ENCODE measurements at places on chromosomes 3 and 15.

DNA sequence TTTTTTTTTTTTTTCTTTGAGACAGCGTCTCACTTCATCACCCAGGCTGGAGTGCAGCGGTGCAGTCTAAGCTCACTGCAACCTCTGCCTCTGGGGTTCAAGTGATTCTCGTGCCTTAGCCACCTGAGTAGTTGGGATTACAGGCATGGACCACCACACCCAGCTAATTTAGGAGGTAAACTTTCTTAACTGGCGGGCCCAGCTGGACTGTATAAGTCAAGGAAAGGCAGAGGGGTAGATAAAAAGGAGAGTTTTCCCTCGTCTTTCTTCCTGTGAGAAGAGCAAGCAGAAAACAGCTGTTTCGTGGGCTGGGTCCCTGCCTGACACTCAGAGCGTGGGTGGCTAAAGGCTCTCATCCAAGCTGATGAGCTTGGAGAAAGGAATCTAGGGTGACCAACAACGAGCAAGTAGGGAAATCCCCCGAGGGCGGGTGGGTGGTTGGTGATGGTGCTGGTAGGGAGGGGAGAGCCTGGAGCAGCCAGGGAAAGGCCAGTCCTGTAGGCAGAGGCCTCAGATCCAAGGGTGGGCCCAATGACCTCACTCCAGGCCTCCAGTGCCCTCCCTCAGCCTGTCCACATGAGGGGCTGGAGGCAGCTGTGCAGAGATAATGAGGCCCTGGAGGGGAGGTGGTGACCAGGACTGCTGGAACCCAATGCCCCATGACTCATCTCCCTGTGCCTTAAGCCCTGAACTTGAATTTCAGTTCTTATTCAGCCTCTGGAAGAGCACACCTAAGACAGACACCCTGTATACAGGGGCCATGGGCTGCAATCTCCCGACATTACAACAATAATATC lies 43.1 kb upstream of the LIMD1 start:
- peak; percentile 97 for DNase-seq

- DNase-seq: no peak
Observed at GRCh38 chr3:41404582-41404981, 205.3 kb downstream of the CTNNB1 start.

DNA sequence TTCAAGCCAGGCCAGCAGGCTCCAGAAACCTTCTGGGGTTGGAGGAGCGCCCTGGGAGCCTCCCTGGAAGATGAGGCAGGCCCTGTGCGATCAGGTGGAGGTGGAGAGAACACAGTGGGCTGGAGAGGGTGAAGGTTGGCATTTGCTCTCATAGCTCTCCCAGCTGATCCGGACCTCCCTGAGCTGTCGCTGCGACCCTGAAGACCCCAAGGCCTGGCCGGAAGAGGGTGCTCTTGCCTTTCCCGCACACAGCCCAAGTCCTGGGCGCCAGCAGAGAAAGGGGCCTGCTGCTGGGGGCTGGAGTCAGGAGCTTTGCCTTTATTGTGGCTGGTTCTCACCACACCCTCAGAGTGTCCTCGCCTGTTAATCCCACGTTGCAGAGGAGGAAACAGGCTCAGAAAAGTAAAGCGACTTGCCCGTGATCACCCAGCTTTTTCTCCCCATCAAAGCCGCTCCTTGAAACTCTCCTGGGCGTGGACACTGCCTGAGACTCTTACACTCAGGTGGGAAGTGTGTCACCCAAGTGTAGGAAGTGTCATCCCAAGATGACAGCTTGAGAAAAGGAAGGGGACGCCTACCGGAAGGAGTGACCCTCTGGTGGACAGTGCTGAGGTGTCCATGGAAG lies 8.6 kb upstream of the RPL29 start:
- no peak for DNase-seq

DNA sequence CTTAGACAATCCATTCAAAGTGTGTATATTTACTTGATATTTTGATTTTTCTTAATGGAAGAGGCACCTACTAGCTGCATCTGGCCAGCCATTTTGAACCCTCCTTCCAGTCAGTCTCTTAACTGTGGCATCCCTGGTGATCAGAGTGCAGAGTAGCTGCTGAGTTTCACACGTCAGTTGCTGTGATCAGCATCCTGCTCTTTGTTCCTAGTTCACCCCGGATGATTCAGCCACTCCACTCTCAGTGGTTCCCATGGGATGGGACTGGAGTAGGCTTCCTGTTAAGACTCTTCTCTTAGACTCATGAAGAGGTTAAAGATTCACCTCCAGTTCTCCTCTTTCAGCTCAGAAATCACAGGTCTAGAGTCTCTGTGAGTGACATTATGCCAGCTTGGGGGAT lies 75.8 kb downstream of the STXBP5L start:
- no peak for DNase-seq

DNA sequence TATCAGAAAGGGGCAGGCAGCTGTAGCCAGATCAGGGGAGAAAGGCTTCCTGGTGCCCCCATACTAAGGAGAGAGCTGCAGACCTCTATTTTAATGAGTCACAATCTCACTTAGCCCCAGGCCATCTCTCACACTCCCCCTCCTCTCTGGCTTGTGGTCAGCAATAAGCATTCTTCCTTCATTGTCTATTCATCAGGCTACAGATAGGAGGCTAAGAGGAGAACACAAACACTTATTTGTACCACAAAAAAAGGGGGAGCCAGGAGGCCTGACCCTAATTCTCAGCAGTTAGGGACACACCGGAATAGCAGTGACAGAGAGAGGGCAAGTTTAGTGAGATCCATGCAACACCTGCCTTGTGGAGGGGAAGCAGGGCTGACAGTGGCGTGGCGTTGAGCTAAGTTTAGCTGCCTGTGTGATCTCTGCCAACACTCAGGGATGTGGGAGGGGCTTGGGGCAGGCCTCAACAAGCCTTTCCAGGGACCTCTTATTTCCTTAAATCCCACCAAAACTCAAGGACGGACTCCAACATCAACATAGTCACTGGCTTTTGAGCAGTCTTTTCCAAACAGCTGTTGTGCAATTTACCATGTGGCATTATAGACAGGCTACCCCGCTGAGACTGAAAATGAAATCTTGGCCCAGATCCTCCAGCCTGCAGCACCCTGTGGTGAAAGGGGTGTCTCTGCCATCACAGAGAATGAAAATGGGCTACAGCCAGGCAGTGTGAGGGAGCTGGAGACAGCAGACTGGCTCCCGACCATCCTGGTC lies 191.9 kb upstream of the TSC22D2 start:
- no peak for DNase-seq

DNA sequence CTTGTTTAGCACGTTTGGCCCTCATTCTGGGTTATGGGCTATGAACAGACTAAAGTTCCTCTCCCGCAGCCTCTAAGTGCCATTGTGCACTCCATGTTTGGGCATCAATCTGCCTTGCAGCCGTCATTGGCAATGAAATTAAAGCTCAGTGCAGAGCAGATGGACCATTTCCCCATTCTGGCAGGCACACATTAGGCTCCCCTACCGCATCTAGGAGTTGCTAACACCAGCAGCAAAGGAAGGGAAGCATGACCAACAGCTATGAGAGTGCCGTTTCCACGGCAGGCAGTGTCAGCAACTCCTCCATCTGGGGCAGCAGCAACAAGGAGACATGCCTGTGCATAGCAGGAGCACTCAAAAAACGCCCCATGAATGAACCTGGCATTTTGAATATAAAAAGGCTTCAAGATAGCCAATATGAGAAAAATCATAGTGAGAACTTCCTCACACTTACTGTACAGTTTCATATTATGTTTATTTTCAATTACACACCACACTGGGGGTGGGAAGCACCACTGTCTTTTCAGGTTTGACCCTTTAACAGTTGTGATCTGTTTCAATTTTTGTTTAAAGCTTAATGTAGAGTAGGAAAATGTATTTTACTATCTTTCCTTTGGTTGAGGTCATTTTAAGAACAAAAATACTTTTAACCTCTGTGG lies 218.7 kb downstream of the KCNMB2 start:
- DNase-seq: no peak

GRCh38 chr3:184694716-184695115 lies 17.1 kb downstream of the MAGEF1 start:
- no peak for DNase-seq

DNA sequence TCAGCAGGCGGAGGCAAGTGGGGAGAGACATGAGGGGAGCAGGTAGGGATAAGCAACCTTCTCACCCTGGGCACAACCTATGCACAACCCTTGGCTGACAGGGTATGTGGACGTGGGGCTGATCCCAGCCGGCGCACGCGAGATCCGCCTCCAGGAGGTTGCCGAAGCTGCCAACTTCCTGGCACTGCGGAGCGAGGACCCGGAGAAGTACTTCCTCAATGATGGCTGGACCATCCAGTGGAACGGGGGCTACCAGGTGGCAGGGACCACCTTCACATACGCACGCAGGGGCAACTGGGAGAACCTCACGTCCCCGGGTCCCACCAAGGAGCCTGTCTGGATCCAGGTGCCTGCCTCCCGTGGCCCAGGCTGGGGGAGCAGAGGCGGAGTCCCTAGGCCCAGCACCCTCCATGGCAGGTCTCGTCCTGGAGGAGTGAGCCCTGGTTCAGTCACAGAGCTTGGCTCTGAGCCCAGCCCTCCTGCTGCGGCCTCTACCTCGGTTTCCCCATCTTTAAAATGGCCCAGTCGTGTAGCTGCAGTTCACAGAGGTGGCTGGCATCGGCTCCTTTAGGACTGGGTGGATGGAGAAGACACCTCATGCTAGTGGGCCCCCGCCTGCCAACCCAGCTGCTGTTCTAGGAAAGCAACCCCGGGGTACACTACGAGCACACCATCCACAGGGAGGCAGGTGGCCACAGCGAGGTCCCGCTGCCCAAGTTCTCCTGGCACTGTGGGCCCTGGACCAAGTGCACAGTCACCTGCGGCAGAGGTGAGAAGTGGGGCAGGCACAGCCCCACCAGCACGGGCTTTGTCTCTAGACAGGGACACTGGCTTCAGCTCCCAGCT lies 96.0 kb downstream of the TBC1D2B start:
- no peak for DNase-seq

DNA sequence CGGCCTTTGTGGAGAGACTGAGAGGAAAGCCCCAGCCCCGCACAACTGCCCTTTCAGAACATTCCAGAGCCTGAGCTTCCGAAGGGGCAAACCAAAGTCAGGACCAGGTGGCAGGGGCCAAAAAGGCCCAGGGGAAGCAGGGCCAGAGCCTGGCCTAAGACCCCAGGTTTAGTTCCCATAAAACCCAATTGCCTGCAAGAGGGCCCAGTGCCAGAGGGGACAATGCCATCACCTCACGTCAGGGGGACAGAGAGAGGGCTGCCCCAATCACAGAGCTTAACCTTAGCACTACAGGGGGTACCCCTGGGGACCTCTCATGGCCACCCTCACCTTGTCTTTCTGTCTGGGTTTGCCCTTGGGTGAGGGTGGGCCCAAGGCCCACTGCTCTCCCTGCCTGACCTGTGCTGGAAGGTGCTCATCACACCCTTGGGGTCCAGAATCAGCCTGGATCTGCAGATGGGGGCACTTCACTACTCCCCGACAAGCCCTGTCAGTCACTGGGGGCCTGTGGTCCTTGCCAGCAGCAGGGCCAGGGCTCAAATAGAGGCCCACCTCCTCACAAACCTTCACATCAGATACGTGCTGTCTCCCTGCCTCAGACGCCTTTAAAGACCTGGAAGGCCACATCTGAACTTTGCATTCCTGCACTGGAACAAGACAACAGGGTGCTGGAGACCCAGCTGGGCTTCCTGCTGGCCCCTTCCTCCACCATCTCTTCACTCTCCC lies 3.8 kb downstream of the CALML4 start:
- DNase-seq: no peak

DNA sequence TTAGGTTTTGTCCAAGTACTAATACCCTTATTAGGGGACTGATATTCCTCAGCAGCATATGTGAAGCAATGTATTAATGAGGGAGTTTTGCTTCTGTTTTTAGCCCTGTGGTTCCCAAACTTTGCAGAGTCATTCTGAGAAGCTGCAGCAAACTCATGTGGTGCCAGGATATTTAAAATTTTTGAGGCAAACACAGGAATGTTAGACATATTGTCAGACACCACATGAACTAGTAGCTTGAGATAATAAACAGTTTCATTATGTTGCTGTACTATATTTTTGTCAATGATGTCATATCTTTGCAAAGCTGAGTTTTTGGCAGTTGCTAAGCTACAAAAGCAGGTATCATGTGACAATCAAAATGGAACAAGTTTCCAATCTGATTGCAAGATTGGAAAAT lies 36.6 kb downstream of the ATP6V1A start:
- DNase-seq: peak; percentile 91

- DNase-seq: no peak
Observed at GRCh38 chr15:52505151-52505550, 23.5 kb downstream of the MYO5A start.

DNA sequence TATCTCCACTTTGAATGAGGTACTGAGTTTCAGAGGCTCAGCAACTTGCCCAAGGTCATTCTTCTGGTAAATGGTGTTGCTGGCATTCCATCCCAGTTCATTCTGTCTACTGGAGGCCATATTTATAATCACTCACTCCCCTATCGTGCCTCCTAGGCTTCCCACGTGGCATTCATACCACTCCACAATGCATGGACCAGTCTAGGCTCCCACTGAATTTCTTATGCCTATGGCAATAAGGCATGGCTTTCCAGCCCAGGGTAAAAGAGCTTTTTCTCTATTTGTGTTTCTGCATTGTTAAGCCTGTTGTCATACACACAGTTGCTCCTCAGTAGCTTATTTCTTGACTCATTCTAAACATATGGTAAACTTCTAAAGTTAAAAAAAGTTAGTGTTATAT lies 19.9 kb downstream of the BBX start:
- no peak for DNase-seq

GRCh38 chr3:109977897-109978296 lies 640.6 kb upstream of the DPPA4 start:
- DNase-seq: no peak

DNA sequence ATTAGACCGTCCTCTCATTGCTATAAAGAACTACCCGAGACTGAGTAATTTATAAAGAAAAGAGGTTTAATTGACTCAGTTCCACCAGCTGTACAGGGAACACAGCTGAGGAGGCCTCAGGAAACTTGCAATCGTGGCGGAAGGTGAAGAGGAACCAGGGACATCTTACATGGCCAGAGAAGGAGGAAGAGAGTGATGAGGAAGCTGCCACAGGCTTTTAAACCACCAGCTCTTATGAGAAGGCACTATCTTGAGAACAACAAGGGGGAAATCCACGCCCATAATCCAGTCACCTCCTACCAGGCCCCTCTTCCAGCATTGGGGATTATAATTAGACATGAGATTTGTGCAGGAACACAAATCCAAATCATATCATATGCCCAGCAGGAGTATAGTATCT lies 138.5 kb downstream of the ALCAM start:
- DNase-seq: no peak

DNA sequence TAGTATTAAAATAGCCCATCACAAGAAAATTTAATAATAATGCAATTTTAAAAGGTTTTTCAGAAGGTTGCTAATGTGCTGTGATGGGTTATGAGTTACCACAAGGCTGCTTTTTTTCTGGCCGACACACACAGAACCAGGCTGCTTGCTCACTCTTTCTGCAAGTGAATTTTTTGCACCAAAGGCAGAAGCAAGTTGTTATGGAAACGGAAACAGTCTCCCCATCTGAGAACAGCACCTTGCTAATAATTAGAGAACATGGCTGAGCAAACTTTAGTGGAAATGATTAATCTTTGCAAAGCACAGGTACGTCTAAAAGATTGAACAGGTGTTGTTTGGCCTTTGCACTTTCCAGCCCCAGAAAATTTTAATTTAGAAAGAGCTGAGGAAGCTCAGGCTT lies 51.0 kb downstream of the CACNA2D3 start:
- DNase-seq: no peak

- DNase-seq: peak; percentile 7
Observed at GRCh38 chr3:76554707-76555106, 485.2 kb upstream of the ROBO2 start.
